ENCODE measurements at places on chromosomes 2 and 18.
A peak's percentile ranks its signal among the peaks of the same experiment; 100 is the strongest.

GRCh38 chr2:69062307-69062962 is 49.5 kb downstream of the ANTXR1 start:
- peak; percentile 53 for DNase-seq

DNA sequence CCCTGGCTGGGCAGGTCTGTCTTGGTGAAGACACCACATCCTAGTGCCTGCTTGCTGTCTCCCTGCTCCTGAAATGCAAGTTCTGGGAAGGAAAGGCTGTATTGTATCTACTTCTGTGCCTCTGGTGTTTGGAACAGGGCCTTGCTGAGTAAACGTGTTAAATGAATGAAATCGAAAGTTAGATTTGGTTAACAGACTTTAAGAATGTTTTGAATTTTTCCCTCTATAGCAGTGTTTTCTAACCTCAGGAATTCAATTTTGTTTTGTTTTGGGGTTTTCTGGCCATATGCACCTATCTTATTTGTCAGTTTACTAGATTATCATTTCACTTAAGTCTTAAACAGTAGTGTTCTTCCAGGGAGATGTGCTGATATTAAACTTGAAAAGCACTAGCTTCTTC is 20.7 kb downstream of the FARP2 start:
- DNase-seq: no peak

DNA sequence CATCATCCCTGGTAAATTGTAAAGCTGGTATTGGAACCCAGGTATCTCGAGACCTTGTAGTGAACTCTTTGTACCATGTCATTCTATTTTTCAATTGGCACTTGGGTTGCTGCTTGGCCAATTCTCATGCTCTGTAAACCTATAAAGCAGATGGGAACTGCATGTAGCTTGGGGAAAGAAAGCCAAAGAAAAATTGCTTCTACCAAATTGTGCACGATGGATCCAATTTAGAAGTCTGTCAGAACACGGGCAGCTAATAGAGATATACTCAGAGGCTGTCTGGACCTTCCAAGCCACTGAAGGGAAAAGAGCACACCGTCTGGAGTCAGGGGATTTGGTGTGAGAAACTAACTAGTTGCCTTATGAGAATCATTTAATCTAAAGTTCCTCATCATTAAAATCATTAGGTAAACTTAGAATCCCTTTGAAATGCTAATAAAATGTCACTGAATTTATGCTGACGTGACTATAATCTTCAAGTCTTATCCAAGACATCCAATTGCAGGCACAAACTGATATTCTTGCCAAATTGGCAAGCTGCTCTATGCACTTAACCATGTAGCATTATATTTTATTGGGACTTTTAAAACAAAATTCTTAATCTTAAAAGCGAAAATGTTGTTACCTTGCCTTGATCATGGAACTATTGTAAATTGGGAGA is 206.8 kb downstream of the DCC start:
- DNase-seq: no peak

- no peak for DNase-seq
Measured at GRCh38 chr2:45816272-45816671, 164.8 kb downstream of the PRKCE start.

DNA sequence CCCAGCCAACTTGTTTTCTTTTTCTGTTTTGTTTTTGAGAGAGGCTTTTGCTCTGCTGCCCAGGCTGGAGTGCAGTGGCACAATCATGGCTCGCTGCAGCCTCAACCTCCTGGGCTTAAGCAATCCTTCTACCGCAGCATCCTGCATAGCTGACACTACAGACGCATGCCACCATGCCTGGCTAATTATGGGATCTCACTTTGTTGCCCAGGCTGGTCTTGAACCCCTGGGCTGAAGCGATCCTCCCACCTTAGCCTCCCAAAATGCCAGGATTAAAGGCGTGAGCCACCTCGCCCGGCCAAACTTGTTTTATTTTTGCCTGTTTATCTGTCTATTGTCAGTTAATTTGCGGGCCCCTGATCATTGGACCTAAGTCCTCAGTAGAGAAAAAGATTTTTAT is 61.6 kb upstream of the MSH6 start:
- DNase-seq: no peak

GRCh38 chr2:41719756-41720155 is 328.1 kb upstream of the PKDCC start:
- no peak for DNase-seq

- DNase-seq: no peak
Measured at GRCh38 chr2:105177536-105178254, 63.8 kb upstream of the GPR45 start.

GRCh38 chr2:11145350-11145749 is 9.9 kb upstream of the SLC66A3 start:
- peak; percentile 57 for DNase-seq

DNA sequence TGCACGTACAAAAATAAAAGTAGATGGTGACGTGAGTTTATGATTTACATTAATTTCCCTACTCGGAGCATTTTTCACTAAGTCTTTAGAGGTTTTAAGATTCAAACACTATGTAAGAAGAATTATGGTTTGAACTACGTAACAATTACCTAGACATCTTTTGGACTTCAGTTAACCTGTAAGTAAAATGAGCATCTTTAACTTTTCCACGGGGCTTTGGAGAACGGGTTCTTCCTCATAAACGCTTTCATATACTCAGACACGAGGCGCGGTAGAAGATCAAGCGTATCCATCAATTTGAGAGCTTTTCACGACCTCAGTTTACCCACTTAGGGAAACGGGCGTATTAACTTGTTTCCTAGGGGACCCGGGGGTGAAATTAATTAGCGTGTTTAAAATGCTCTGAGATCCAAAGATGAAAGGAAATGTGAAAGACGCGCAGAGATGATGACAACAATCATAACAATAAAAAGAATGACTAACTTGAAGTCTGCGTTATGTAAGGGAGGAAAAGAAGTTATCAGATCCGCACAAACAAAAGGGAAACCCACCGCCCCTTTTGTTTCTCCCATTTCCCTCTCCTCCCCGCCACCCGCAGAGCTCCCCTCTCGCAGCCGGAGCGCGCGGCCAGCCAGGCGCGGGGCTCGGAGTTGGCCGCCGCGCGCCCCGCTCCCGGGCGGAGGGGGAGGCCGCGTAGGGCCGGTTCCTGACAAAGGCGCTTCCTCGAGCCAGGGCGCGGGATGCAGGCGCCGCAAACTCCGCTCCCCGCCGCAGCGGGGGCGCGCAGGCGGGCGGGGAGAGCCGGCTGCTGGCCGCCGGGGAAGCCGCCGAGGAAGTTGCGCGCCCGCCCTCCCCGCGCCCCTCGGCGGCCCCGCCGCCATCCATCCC is 807 bp downstream of the PELI1 start:
- peak; percentile 62 for DNase-seq

- peak; percentile 21 for DNase-seq
Measured at GRCh38 chr2:169768262-169768995, 30.2 kb upstream of the SSB start.
